ENCODE measurements at places on chromosomes 16 and 17. TPM values are rescaled to one million over a fixed set of nuclear protein-coding genes. Genes with fewer than 3 reads are reported as not detected.
A peak's percentile ranks its signal among the peaks of the same experiment; 100 is the strongest.

DNA sequence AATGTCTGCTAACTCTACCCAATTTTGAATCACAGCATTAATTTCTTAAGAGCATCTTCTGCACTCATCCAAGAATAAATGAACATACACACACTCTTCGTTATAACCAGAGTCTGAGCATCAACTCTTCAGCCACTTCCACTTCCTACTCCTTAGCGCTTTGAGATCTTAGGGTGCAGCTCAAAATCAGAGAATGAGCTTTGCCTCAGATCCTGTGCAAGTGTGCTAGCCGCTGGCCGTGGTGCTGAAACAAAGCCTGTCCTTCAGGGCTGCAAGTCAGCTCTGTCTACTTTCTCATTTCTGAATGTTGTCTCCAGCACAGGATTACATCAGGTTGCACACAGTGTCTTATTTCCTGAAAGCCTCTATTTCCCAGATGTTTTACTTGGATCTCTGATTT lies 165.4 kb downstream of the AIPL1 start:
- no peak overlapping the region for H3K27ac ChIP-seq
- H3K4me1 ChIP-seq, result no peaks in the 10 kb centered on the region
- no peaks in the 10 kb centered on the region for H3K27me3 ChIP-seq
- peak; percentile 2 for DNase-seq
- H3K4me3 ChIP-seq, result no peak overlapping the region

- peaks cover 72% of the 10 kb centered on the region for H3K27me3 ChIP-seq
- no peaks in the 10 kb centered on the region for H3K36me3 ChIP-seq
- peak; percentile 26 for DNase-seq
- no peak overlapping the region for H3K27ac ChIP-seq
Observed at GRCh38 chr17:50630524-50631194, 4.0 kb upstream of the ABCC3 start.

- no peak for DNase-seq
- no peak overlapping the region for H3K27ac ChIP-seq
- no peaks in the 10 kb centered on the region for H3K4me1 ChIP-seq
- no peak overlapping the region for H3K4me3 ChIP-seq
- H3K27me3 ChIP-seq, result peaks cover 7% of the 10 kb centered on the region
Observed at GRCh38 chr17:5097101-5097834, 14.4 kb downstream of the ZNF232 start.

- DNase-seq, result no peak
- H3K36me3 ChIP-seq, result no peaks in the 10 kb centered on the region
- peaks cover 4% of the 10 kb centered on the region for H3K27me3 ChIP-seq
- no peaks in the 10 kb centered on the region for H3K4me1 ChIP-seq
Observed at GRCh38 chr16:51392521-51393187, 241.6 kb upstream of the SALL1 start.

- no peak overlapping the region for H3K4me3 ChIP-seq
- no peak for DNase-seq
- H3K27ac ChIP-seq, result no peak overlapping the region
- no peaks in the 10 kb centered on the region for H3K27me3 ChIP-seq
Observed at GRCh38 chr17:13351046-13351445, 250.7 kb downstream of the HS3ST3A1 start.

GRCh38 chr16:65728167-65728566 lies 606.3 kb upstream of the CDH11 start:
- H3K27me3 ChIP-seq, result no peaks in the 10 kb centered on the region
- no peak overlapping the region for H3K27ac ChIP-seq
- no peak overlapping the region for H3K4me3 ChIP-seq
- no peaks in the 10 kb centered on the region for H3K36me3 ChIP-seq
- no peaks in the 10 kb centered on the region for H3K4me1 ChIP-seq

- H3K27ac ChIP-seq, result no peak overlapping the region
- DNase-seq, result no peak
- no peaks in the 10 kb centered on the region for H3K36me3 ChIP-seq
- H3K4me1 ChIP-seq, result no peaks in the 10 kb centered on the region
- peaks cover 34% of the 10 kb centered on the region for H3K27me3 ChIP-seq
Observed at GRCh38 chr17:81386141-81386645, 9.1 kb upstream of the BAHCC1 start.

- H3K4me3 ChIP-seq, result no peak overlapping the region
- H3K36me3 ChIP-seq, result no peaks in the 10 kb centered on the region
- H3K27ac ChIP-seq, result no peak overlapping the region
- no peaks in the 10 kb centered on the region for H3K4me1 ChIP-seq
Observed at GRCh38 chr17:40686192-40686591, 17.4 kb downstream of the KRT24 start.

GRCh38 chr16:11342021-11342855 lies 3.0 kb upstream of the RMI2 start:
- H3K27ac ChIP-seq, result no peak overlapping the region
- H3K4me3 ChIP-seq, result no peak overlapping the region
- peaks cover 2% of the 10 kb centered on the region for H3K27me3 ChIP-seq
- DNase-seq, result no peak
- peaks cover 32% of the 10 kb centered on the region for H3K4me1 ChIP-seq

GRCh38 chr17:64315032-64315490 lies 52.0 kb upstream of the TEX2 start:
- no peak for DNase-seq
- H3K27me3 ChIP-seq, result peaks cover 19% of the 10 kb centered on the region
- H3K27ac ChIP-seq, result no peak overlapping the region
- no peaks in the 10 kb centered on the region for H3K36me3 ChIP-seq
- H3K4me1 ChIP-seq, result no peaks in the 10 kb centered on the region

GRCh38 chr17:77821114-77821513 lies 137.4 kb upstream of the TNRC6C start:
- H3K27ac ChIP-seq, result no peak overlapping the region
- no peaks in the 10 kb centered on the region for H3K4me1 ChIP-seq
- H3K4me3 ChIP-seq, result no peak overlapping the region
- no peaks in the 10 kb centered on the region for H3K36me3 ChIP-seq

- H3K27me3 ChIP-seq, result no peaks in the 10 kb centered on the region
- H3K27ac ChIP-seq, result peak overlapping the region; percentile 84
- peaks cover 32% of the 10 kb centered on the region for H3K4me1 ChIP-seq
- peak overlapping the region; percentile 94 for H3K4me3 ChIP-seq
- peaks cover 11% of the 10 kb centered on the region for H3K36me3 ChIP-seq
Observed at GRCh38 chr16:56682703-56683397, 580 bp downstream of the MT1X start.

- no peaks in the 10 kb centered on the region for H3K4me1 ChIP-seq
- H3K36me3 ChIP-seq, result no peaks in the 10 kb centered on the region
- no peak overlapping the region for H3K27ac ChIP-seq
- H3K4me3 ChIP-seq, result no peak overlapping the region
- peaks cover 3% of the 10 kb centered on the region for H3K27me3 ChIP-seq
Observed at GRCh38 chr16:83689385-83689831, 118.4 kb upstream of the HSBP1 start.

DNA sequence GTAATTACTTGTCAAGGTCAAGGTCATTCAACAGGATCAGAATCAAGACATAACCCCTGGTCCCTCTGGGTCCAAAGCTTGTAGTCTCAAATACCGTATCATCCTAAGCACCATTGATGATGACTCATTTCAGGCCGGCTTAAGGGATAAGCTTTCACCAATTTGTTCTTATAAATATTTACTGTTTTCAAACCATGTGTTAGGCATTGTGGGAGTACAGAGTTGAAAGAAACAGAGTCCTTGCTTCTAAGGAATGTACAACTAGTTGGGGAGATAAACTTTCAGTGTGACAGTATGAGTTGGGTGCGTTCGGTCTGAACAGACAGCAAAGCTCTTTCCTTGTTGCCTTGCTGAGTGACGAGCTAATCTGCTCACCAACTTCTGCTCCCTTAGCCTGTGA lies 183.5 kb upstream of the MAF start:
- peaks cover 6% of the 10 kb centered on the region for H3K27me3 ChIP-seq
- H3K36me3 ChIP-seq, result no peaks in the 10 kb centered on the region
- no peaks in the 10 kb centered on the region for H3K4me1 ChIP-seq
- no peak overlapping the region for H3K4me3 ChIP-seq
- no peak for DNase-seq

DNA sequence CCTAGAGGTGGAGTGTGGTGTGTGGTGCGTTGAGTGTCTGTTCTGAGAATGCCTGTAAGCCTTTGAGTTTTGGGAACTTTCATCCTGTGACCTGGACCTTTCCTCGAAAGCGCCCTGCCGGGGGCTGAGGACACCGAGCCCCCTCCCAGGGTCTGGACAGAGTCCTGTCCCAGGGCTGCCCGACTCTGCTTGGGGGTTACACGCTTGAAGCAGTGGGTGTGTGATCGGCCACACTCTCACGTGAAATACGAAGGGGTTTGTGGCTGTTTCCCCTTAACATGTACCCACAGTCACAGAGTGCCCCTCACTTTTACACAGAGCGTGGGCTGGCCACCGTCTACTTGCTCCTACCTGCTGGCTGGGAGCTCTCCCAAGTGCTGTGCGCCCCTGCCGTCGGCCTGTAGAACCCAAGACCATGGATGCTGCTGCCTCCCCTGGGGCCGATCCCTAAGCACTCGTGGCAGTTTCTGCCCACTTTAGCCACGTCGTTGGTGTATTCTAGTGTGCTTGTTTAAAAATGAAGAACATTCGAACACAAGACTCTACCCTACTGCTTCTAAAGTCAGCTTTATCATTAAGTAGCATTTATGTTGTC lies 6.8 kb downstream of the ZNF750 start:
- H3K36me3 ChIP-seq, result peaks cover 18% of the 10 kb centered on the region
- H3K27ac ChIP-seq, result no peak overlapping the region
- no peak for DNase-seq
- no peaks in the 10 kb centered on the region for H3K27me3 ChIP-seq
- no peaks in the 10 kb centered on the region for H3K4me1 ChIP-seq

- no peaks in the 10 kb centered on the region for H3K27me3 ChIP-seq
- H3K4me3 ChIP-seq, result no peak overlapping the region
- DNase-seq, result no peak
- no peak overlapping the region for H3K27ac ChIP-seq
- no peaks in the 10 kb centered on the region for H3K36me3 ChIP-seq
Observed at GRCh38 chr17:16980813-16981731, 9.2 kb upstream of the TNFRSF13B start.

DNA sequence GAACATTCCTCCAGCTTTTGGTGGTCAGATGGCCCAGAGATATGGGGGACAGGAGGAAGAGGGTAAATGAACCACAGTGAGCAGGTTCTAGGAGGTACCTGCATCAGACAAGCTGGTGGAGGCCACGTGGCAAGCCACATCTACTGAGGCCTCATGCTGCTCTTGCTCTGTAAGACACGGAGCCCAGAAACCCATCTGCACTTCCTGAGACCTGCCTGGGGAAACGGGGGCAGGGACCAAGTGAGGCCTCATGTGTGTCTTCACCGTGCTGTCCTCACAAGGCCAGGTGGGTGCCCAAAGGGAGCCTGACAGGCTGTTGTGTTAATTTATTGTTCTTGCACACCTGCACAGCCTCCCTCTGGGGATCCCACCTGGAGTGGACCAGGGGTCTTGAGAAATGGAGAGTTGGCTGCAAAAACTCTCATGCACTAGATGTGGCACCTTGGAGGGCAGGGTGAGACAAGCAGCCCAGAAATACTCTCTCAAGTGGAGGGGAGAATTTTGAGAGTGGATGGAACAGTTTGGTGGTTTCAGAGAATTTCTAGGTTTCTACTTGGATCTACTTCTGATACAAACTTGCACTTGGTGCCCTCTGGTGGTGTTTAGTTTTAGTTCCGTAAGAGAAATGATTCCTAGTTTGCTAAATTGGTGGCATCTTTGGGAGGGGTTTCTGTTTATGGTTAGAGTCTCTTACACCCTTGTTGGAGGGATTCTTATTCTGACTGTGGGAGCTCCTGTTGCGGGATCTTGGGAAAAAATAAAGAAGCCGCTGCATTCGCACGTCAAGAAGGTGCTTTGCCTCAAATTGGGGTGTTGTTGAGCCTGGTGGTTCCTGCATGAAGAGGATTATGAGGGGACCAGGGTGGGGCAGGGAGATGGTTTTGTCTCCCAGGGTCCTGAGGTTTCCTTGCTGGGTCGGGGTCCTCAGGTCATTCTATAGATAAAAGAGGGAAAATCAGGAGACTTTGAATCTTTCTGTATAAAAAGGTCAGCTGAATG lies 47.5 kb downstream of the SLC6A2 start:
- no peak overlapping the region for H3K27ac ChIP-seq
- DNase-seq, result no peak
- H3K36me3 ChIP-seq, result no peaks in the 10 kb centered on the region
- peaks cover 11% of the 10 kb centered on the region for H3K27me3 ChIP-seq

GRCh38 chr17:78353834-78354233 lies 6.0 kb downstream of the SOCS3 start:
- no peaks in the 10 kb centered on the region for H3K27me3 ChIP-seq
- no peak for DNase-seq
- peaks cover 38% of the 10 kb centered on the region for H3K36me3 ChIP-seq
- H3K27ac ChIP-seq, result peak overlapping the region; percentile 67

DNA sequence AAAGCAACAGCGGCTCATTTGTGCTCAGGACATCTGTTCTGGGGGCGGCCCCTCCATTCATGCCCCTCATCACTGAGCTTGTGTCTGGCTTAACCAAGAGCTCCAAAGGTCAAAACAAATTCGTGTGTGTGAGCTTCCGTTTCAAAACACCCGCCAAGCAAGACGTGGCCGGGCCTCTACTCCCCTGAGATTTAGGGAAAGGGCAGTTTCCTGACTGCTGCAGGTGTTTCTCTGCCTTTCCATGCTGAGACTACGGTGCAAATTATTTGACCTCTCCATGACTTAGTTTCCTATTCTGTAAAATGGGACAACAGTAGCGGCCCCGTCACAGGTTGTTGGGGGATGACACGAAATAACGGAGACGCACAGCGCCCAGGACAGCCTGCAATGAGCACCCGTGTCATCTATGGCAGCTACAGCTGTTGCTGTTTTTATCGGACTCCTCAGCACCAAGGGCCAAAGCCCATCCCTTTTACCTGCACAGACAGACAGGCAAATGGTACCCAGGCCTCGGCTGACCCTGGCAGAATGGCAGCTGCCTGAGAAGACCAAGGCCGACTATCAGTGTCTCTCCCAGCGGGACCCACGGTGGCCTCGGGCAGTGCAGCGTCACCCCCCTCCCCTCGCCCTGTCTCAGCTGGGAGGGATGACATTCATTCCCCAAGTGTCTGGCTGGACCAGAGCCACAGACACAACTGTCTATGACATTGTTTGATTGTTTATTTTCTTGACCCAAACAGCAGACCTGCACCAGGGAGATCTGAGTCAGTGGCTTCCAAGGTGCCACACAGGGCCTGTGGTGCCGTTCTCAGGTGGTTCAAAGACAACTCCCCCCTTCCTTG lies 50.7 kb upstream of the DOC2B start:
- peaks cover 6% of the 10 kb centered on the region for H3K4me1 ChIP-seq
- H3K36me3 ChIP-seq, result no peaks in the 10 kb centered on the region

GRCh38 chr17:732902-733720 lies 715 bp downstream of the TLCD3A start:
- peak overlapping the region; percentile 95 for H3K27ac ChIP-seq
- H3K4me1 ChIP-seq, result peaks cover 28% of the 10 kb centered on the region
- peak; percentile 20 for DNase-seq
- H3K36me3 ChIP-seq, result peaks cover 23% of the 10 kb centered on the region
- H3K27me3 ChIP-seq, result peaks cover 3% of the 10 kb centered on the region
- peak overlapping the region; percentile 90 for H3K4me3 ChIP-seq

GRCh38 chr17:51005768-51006167 lies 114.9 kb downstream of the SPAG9 start:
- no peaks in the 10 kb centered on the region for H3K27me3 ChIP-seq
- no peak overlapping the region for H3K4me3 ChIP-seq
- peaks cover 29% of the 10 kb centered on the region for H3K36me3 ChIP-seq
- DNase-seq, result no peak

The BRD7 gene
- 91.0 TPM for total RNA-seq

The HCRT gene
- total RNA-seq, result not detected

The CD19 gene
- total RNA-seq, result not detected

The KLHL10 gene
- not detected for total RNA-seq

The RAMP2 gene
- not detected for total RNA-seq

The ZG16 gene
- not detected for total RNA-seq

The ZNF624 gene
- total RNA-seq, result 2.8 TPM

The SP6 gene
- total RNA-seq, result 0.05 TPM

The TP53TG3F gene
- not detected for total RNA-seq

The SULT1A3 gene
- total RNA-seq, result 18.9 TPM
